ENCODE measurements at places on chromosomes 12 and 14.

DNA sequence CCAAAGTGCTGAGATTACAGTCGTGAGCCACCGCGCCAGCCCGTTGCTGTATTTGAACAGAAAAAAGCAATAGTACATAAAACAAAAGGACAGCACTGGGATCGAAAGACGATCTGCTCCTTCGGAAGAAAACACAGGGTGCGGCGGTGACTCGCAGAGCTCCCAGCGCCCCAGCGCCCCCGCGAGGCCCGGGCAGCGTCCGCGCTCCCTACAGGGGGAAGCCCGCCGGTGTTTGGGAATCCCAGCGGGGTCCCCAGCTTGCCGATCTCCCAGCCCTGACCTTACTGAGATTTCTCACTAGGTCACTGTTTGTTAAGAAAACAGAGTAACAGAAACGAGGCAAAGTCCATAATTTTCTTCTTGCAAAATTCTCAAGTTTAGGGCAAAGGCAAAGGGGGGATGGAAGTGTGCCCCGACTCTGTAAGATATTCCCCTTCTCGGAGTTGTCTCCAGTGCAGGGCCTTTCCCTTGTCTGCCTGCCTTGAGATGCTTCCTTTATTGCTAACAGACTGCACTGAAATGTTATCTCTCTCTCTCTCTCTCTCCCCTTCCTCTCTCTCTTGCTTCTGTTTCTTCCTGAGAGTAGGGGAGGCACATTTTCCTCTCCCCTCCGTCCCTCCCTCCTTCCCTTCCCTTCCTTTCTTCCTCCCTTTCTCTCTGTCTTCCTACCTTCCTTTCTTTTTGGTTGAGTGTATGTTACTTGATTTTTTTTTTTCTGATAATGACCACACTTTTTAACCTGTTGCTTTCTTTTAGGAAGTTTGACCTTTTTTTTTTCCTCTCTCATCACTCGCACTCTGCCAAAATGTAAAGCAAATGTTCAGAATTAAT is 91.9 kb downstream of the TMEM30B start:
- ATAC-seq, result peak; percentile 60

DNA sequence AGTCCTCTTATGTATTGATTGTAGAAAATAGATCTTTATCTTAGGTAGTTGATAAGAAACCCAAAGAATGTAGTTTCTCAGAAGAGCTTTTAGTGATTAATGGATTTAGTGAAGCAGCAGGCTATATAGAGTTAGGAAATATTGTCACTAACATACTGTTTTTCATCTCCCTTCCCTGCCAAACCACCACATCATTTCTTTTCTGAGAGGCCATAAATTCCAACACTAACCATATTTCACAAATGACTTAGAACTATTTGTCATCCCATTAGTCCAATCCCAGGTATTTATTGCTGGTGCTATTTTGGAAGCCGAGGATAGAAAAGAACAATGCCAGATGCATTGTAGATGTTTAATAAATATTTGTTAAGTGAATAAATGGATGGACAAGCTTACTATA is 185.7 kb downstream of the KICS2 start:
- no peak for ATAC-seq

DNA sequence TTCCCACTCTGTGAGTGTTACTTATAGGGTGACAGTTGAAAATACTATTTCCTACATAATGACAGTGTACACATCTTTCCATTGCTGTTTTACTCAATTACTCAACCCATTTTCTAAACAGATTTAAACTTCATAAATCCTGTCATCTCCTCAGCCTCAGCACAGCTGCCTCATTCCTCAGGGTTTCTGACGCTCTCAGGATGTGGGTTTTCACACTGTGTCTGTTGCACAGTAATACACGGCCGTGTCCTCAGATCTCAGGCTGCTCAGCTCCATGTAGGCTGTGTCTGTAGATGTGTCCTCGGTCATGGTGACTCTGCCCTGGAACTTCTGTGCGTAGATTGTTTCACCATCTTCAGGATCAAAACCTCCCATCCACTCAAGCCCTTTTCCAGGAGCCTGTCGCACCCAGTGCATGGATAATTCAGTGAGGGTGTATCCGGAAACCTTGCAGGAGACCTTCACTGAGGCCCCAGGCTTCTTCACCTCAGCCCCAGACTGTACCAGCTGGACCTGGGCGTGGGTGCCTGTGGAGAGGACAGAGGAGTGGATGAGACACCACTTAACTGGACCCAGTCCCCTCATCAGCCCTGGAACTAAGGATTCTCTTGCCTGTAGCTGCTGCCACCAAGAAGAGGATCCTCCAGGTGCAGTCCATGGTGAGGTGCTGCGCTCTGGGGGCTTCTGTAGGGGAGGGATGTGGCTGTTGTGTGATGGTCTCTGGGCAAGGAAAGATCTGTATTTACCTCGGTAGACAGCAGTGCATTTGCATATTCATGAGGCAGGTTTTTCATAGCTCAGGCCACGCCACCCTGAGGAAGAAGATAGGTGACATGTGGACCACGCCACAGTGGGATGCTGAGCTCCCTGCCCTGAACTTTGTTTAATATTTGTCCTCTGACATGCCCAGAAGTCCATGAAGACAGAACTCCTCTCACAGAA is 750.2 kb downstream of the TMEM121 start:
- no peak for ATAC-seq

DNA sequence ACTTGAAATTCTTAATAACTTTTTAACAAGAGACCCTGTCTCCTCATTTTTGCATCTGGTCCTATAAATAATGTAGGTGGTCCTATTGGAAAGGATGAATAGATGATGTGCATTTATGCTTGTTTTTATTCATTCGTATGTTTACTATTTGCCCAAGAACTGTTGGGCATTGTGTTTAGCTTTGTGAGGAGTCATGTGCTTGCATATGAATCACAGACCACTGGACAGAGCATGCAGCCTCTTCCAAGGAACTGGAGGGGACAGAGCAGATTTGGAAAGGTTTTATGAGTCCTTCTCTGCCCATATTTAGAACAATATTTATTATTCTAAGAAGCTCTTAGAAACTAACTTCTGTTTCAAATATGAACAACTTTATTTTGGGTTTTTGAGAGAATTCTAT is 414.0 kb downstream of the SOX5 start:
- ATAC-seq, result no peak

DNA sequence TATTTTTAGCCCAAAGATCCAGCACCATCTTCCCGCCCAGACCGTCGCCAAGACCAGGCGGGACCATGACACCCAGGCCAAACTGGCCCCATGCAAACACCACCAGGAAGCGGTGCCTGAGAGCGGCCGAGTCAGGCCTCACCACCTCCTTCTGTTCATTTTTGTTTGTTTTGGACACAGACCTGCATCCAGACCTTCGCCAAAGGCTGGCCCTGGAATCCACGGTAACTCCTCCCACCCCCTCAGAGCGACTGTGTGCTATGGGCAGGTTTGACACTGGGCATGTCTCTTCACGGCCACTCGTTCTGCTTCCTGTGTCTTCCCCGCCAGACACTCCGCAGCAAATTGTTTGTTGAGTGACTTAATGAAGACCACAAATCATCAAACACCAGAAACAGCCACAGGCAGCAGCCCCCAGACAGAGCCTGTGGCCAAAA is 47.1 kb downstream of the NCOR2 start:
- no peak for ATAC-seq

GRCh38 chr12:89653-90052 is 23.1 kb downstream of the IQSEC3 start:
- no peak for ATAC-seq

DNA sequence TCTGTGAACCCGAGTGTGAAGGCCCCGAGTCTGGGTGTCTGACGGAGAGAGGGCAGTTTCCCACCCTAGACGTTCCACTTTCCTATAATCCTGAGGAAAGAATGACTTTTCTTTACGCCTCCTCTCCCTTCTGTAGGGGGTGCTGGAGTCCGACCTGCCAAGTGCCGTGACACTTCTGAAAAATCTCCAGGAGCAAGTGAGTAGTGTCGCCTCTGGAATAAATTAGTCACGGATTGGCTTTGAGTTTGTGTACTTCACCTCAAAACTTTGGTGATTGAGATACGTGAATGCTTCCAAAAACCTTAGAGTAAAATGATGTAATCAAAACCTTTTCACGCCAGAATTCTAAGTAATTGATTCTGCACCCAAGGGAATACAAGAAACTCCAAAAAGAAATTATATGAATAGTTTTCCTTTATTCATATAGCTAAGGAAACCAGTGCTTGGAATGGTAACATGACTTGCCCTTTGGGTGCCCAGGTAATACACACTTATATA is 452 bp downstream of the NGDN start:
- peak; percentile 4 for ATAC-seq

DNA sequence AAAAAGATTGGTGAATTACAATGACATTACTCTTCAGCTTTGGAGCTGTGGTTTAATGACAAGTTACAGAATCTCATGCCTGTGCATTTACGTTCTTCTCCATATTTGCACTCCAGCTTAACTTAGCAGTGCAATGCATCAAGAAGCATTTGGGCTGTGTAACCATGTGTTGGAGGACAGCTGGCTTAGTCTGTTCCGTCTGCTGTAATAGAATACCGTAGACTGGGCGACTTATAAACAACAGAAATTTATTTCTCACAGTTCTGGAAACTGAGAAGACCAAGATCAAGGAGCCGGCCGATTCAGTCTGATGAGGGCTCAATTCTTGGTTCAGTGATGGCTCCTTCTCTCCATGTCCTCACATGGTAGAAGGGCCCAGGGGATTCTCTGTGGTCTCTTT is 943.5 kb downstream of the BCL11B start:
- ATAC-seq, result no peak

DNA sequence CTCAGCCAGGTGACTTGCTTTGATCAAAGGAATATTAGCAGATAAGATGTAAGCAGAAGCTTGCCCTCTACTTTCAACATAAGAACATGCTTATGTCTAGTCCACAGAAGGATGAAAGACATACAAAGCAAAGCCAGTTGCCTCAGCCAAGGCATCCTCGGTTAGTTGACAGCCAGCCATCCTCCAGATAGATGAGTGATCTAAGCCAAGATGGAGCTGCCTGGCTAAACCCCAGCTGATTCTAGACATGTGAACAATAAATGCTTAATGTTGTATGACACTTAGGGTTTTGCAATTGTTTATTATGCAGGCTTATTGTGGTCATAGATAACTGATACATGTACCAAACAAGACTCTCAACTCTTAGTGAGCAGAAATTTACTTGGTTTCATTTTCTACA is 157.6 kb upstream of the TMTC2 start:
- ATAC-seq, result no peak

All from stimulated activated memory B cell treated with anti-CD40 and anti-IgM and Interleukin-4, amounts not matched to agents 10 μg/mL and 1 μg/mL and 100 μg/mL, for 72 hours (primary cell).